ENCODE measurements at places on chromosomes 4 and X.

DNA sequence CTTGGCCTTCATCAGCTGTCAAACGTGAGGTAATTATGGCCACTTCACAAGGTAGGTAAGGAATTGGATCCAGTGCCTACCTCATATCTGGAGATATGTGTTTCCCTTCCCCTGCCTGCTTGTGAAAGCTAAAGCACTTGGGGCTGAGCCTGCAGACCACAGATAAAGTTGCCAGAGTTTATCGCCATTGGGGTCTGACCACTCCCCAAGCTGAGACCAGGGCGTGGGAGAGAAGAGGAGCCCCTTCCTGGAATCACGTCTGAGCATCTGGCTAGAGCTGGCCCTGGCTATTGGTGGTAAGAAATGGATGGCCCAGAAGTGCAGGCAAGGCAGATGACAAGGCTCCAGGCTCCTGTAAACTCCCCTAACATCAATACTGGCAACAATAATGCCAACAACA lies 2.7 kb downstream of the ALAS2 start:
- DNase-seq: no peak

- no peak for DNase-seq
These were observed 67.0 kb upstream of the TMLHE start for GRCh38 chrX:155679715-155680114.

DNA sequence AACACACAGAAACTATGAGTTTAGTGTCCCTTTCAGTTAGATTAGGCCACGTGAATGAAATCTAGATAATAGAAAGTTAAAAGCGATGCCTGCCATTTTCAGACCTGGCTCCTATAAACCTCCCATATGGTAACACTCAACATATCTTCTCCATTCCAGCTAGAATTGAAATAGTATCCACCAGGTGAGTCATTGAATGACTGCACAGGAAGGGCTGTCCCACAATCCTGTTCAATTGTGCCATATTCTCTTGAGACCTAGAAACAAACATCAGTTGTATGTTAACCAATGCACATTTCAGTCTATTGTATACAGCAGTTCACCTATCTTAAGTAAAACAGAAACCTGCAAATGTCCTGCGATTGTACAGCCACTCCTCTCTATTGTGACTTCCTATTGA lies 659.3 kb upstream of the SLIT2 start:
- no peak for DNase-seq

- DNase-seq: no peak
These were observed 37.7 kb downstream of the GPR82 start for GRCh38 chrX:41761702-41762101.

DNA sequence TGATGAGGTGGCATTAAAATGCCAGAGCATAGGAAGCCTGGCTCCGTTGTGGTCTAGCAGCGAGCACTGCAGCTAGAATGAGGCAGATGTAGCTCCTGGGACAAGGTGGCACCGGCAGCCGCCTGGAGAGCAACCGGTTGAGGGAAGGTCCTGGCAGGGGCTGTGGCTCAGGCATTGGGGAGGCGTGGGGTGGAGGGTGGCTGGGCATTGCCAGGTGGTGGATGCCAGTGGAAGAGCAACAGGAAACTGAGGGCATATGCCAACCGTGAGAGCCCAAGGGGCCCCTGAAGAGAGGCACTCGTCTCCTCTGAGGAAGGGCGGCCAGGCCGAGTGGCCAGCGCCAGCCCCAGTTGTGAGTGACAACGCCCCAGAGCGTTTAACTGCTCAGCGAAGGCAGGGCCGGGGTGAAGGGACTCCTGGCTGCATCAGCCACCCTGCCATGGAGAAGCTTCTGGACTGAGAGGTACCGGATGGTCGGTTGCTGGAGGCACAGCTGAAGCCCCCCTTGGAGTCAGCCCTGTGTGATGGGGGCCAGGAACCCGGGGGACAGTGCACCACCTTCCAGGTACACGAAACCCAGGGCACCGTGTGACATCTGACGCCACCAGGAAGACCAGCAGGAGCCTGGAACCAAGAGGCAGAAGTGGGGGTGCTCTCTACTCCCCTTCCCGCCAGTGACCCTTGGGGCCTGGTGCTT lies 13.2 kb upstream of the PDE6B start:
- DNase-seq: no peak

GRCh38 chr4:48752726-48753125 lies 27.4 kb downstream of the FRYL start:
- no peak for DNase-seq

DNA sequence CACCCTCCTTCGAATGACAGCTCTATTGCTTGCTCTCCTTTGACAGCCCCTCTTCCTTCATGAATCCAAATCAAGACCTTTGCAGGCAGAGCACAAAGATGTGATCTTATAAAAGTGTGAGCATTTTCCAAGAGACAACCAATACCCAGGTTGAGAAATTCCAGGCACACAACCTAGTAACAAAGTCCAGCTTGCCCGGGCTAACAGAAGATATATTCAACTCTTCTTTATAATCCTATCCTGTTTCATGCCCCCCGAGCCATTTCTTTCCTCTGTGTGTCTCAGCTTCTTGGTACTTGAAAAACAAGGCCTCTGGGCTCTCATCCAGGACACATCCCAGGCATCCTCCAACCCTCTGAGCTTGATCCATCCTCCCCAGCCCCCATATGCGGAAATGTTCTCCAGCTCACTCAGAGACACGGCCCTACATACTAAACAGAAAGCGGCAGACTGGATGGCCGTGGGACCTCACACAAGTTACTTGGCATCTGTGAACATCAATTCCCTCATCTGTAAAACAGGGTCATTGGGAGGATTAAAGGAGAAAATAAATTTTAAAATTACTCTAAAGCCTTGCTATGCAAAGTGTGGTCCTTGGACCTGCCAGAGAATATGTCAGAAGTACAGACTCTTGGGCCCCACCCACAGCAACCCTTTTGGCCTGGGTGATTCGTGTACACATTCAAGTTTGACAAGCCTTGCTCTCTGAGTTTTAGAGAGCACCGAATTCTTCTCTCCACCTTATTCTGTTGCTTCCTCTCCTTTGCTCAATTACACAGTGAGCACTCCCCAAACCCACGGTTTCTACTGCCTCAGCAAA lies 627.0 kb downstream of the BCOR start:
- DNase-seq: no peak

DNA sequence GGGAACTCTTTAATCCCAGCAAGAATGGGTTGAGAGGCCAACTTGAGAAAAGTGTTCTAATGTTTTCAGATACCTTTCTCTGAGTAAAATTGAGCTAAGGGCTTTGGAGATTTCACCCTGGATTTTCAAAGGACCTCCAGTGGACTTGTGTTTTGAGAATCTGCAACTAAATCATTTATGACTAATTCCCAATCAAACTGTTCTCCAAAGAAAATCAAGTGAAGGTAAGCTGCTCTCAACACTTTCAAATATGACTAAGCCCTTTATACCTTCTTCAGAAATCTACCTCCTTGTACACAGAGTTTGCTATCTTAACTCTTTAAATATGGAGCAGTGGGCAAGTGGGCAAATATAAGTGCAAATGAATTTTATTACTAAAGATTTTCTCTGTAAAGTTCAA lies 392.9 kb downstream of the PDGFC start:
- DNase-seq: no peak

DNA sequence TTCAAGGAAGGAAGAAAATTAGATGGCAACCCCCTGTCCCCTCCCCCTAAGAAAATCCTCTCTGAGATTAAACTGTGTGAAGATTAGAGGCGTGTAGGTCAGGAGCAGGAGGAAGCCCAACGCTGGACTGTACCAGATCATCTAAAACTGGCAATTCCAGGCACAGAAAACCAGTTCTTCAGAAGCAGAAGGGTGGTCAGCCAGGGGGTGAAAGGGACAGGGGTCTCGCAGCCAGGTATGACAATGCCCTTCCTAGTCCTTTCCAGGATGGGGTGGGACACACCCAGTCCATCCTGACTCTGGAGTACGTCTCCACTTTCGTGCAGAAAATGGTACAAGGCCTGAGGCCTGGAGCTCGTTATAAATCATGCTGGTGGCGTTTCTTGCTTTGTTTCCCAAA lies 3.3 kb upstream of the RHOH start:
- no peak for DNase-seq

DNA sequence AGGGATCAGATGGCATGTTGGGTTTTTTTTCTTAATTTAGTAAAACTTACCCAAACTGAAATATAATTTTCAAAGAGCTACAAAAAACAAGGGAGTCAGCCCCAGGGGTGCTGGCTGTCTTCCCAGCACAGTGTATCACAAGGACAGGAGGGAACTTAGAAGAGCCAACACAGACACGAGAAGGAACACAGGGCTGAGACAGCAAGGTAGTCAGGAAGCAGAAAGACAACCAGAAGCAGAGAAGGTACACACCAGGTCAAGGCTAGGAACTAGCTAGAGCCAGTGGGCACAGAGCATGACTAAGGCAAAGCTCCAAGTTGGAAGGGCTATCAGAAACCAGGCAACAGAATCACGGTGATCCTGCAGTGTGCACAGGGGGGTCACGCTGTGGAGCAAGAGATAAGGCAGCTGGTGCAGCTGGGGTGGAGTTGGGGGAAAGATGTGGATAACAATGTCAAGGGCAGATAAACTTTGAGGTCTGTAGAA lies 168.7 kb downstream of the NR3C2 start:
- no peak for DNase-seq
